ENCODE measurements at places on chromosomes 2 and 18.

DNA sequence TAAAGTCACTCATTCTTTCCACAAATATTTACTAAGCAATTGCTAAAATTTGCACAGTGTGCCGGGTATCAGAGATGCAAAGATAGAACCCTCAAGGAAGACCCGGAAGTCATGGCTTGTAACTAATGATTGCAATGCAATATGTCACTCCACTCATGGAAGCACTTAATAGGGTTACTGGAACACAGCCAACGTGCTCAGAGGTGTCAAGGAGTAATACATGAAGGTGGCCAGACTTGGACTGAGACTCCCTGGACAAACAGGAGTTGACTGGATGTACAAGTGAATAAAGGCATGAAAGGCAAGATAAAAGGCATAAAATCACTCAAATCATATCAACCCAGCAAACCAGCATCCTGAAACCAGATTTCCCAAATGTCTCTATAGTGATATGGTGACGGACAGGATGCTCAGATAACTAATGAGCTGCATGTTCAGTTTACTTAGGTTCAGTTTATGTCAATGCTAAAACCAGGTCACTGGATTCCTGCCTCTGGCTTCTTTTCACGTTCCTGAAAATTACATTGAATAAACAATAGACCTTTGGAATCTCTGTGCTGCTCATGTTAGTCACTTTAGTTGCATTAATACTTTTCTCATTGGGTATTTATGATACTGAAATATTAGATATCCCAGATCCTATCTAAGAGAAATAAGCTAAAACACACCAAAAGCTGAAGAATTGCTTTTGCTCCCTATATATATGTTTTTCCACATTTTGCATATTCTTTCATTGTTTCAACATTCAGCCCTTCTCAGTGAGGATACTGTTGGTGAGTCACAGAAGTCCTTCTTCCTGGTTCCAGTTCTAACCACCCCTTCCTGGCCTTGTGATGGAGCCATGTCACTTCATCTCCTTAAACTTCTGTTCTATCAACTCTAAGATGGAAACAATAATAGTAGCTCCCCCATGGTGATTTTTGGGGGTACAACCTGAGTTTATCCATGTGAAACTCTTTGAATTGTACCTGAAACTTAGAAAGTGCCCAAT is 688.9 kb upstream of the ID2 start:
- peak; percentile 65 for ATAC-seq

GRCh38 chr2:14572633-14573032 is 59.9 kb upstream of the LRATD1 start:
- ATAC-seq, result no peak

DNA sequence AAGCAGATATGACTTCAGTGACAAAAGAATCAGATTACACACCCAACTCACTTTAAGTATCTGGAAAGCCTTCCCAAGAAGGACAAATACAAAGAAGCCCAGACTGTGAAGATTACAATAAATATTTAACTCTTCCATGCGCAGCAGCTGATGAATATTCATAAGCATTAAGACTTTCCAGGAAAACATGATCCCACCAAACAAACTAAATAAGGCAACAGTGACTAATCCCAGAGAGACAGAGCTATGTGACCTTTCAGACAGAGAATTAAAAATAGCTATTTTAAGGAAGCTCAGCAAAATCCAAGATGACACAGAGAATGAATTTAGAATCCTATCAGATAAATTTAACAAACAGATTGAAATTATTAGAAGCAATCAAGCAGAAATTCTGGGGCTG is 108.2 kb upstream of the UBE2E3 start:
- ATAC-seq, result no peak

GRCh38 chr18:23716516-23716915 is 27.3 kb downstream of the LAMA3 start:
- ATAC-seq, result peak; percentile 85

- peak; percentile 57 for ATAC-seq
These were observed 323.2 kb downstream of the PLCL1 start for GRCh38 chr2:198127627-198128026.

DNA sequence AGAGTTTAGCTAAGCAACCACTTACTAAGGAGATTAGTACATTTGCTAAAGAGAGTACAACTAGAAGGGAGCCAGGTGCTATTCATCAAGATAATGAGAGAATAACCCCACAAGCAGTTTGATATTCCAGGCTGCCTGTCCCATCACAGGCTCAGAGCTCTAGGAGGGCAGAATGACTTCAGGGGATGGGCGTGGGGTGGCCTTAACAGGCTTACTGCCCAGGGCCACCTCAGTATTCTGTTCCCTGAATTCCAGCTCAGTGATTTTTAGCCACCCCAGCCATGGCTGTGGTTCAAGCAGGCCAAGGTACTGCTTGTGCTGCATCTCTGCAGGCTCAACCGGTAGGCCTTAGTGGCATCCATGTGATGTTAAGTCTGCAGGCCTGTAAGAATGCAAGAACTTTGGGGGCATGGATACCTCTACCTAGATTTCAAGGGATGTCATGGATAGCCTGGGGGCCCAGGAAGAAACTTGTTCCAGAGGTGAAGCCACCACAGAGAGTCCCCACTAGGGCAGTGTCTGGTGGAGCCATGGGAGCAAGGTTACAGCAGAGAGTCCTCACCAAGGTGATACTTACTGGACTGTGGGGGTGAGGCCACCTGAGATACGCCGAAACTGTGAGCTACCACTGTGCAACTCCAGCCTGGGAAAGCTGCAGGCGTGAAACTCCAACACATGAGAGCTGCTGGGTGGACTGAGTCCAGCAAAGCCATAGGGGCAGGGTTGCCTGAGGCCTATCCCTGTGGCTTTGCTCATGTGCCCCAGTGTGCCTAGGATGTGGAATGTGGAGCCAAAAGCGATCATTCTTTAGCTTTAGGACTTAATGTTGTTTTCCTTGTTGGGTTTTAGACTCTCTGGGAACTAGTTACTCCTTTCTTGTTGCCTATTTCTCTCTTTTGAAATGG is 107.7 kb downstream of the EHBP1 start:
- ATAC-seq, result peak; percentile 27

All from esophagus mucosa (tissue), 1 donor.